ENCODE measurements at places on chromosomes 13 and 19.

DNA sequence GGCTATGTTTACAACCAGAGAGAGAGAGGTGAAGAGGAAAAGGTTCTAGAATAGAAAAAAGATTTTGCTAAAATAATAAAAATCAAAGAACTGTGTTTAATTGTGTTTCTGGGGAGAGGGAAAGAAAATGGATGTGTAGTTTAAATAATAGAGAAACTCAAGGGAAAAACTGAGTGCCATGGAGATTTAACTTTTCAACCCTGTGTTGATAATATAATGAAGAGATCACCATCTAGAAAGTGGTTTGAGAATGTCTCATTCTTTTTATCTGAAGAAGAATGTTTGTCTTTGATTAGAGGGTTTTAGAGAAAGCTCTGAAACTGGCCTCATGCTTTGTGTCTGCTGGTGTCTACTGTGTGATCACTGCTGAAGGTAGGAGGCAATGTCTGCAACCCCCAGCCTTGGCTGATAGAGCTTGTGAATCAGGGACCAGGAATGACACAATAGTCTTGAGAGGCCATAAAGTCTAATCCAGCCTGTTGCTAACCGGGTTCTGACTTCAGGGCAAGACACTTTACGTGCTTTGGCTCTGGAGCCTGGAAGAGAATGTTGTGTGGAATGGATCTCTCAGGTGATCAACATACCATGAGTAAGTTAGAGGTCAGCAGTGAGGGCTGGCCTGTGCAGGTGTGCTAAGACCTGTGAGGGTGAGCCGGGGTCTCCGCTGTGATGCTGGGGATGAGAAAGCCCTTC is 5.4 kb downstream of the COL4A2 start:
- peak; percentile 73 for DNase-seq

DNA sequence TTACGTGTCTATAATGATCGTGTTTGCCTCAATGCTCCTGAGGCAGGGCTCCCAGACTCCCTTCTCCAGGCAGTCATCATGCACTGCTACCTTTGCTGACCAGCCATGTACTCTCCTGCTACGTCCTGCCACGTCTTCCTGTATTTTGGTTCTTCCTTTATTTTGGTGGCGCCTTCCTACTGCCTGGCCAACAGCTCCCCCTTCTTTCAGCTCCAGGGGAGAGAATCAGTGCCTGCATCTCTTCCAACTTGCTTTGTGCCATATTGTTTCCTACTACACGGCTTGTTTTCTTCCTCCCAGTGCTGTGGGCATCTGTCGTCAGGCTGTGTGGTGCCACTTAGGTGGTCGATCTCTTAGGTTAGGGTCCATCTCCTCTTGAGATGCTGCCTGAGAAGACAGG is 96.2 kb downstream of the FGF9 start:
- DNase-seq, result no peak

- no peak for DNase-seq
Observed at GRCh38 chr19:20422216-20423205, 143.1 kb downstream of the ZNF737 start.

- no peak for DNase-seq
Observed at GRCh38 chr13:113607889-113608635, 23.5 kb downstream of the TFDP1 start.

- DNase-seq, result peak; percentile 51
Observed at GRCh38 chr13:31067416-31068118, 94.1 kb downstream of the HSPH1 start.

All from PC-3 (cell line).